Caudate nucleus (tissue), 63 donors: ENCODE measurements at places on chromosomes 11 and 22.

DNA sequence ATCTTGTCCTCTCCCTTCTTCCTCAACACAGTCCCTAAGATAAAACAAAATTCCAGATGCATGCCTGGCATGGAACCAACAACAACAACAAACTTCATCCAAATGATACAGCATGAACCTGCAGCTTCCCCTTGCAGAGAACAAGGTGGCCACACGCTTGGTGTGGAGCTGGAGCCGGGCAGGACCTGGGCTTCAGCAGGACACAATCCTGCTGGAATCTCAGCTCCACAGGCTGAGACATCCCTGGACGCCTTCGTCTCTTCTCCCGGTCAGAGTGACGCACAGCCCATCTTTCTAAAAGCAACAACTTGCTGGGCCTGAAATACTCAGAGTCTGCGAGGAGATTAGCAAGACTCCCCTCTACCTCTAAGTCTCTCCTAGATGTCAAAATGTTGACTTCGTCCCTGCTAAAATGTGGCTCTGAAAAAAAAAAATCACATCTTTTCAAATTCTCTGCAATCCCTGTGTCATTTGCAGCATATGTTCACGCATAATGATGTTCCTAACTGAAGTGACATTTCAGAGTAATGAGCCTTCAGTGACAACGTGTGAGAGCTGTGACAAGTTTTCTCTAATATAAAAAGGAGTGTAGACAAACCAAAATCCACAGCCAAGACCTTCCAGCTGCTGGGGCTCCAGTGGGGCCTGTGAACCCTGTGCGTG, 1232.3 kb downstream of the TBC1D22A start:
- no peak for DNase-seq

DNA sequence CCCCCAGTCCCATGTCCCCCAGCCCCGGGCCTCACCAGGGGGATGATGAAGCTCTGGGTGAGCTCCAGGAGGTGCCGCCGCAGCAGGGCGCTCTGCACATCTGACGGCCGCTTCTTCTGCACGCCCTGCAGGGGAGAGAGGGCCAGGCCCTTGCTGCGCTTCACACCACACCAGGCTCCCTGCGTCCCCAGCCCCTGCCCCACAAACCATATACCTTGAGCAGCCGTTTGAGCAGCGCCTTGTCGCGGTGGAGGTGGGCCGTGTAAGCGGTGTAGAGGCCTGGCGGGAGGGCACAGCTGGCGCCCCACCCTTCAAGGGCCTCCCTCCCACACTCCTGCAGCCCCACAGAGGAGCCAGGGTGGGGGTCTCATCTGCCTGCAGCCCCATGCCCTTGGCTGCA, 6.2 kb upstream of the PLXNB2 start:
- DNase-seq: no peak

DNA sequence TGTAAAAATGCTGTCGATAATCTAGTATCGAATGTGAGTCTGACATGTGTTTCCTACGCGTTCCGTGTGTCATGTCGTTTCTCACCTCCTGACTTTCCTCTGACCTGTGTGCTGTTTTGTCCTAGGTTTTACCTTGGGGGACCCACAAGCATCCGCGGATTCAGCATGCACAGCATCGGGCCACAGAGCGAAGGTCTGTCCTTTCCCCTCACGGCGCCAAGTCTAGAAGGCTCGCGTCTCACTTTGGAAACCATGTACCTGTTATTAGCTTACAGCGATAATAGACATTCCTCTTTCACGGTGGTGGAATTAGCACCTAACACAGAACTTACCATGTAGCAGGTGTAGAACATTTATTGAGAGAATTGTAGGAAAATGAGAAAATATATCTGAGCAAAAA, 28.6 kb downstream of the SAMM50 start:
- DNase-seq: no peak

- DNase-seq: no peak
Measured at GRCh38 chr11:92917927-92918326, 51.5 kb upstream of the MTNR1B start.

GRCh38 chr11:64799623-64800302, 3.3 kb downstream of the MAP4K2 start:
- no peak for DNase-seq

GRCh38 chr11:64453466-64453865, 94.5 kb downstream of the RPS6KA4 start:
- no peak for DNase-seq

- DNase-seq: no peak
Measured at GRCh38 chr11:60064111-60064510, 7.6 kb downstream of the MS4A3 start.

- DNase-seq: no peak
Measured at GRCh38 chr22:39917197-39917643, 16.3 kb downstream of the GRAP2 start.

DNA sequence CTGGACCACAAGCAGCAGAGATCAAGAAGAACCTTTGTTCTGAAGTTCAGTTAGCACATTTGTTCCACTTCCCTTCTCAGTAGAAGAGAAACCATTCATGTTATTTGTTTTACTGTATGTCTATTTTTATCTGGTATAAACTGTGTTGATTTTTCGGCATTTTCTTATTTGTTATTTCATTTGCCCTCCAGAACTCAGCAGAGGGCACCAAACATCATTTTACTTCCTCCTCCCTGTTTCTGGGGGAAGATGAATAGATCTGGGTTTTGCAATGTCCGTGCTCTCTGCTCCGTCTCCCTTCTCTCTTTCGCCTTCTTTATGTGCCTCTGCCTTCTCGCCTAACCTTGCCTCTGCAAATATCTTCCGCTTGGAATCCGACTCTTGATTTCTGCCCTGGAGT, 366.9 kb downstream of the NTM start:
- DNase-seq: no peak

DNA sequence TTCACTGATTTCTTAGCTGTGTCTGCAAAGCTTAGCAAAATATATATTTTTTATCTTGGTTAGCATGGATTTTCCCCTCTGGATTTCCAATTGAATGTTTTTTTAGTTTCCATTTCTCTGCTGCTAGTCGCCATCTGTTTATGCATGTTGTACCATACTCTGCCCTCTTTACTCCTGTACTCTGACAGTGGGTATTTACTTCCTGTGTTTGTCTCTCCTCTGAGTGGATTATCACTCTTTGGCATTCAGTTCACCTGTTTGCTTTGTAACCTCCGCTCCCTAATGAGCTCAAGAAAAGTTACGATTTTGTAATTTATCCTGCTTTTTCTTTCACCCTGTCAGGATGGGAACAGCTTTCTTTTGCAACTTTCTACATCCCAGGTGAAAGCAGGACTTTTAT, 59.1 kb downstream of the PDHX start:
- DNase-seq: no peak

DNA sequence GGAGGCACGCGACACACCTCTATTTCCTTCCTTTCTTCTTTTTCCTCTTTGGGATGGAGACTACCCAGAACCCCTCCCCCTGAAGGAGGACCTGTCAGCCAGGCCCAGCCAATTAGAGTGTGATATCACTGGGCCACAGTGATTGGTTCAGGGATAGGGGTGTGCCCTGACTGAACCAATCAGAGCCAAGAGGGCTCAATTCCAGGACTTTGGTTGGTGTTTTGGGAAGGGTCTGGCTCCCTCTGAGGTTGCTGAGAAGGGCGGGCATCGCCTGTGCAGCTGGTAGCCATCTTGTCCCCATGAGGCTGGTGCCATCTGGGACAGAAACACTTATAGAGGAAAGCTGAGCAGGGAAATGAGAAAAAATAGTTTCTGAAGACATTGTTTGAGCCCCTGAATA, 71.4 kb downstream of the CHST1 start:
- DNase-seq: no peak

DNA sequence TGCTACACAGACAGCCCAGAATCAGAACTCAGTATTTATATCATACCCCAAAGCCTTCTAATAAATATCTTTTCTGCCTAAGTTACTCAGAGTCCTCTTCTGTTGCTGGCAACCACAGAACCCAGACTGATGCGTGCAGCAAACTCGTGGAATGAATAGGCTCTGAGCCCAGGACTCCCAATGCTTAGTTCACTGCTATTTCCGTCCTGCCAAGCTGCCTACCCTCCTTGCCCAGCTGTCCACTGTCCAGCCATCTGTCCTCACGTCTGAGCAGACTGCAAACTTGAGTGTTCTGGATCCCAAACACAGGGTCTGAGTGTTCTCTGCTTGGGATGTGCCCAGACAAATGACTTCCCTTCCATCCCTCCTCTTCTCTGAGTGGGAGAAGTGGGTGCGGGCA, 19.4 kb downstream of the PTPN5 start:
- no peak for DNase-seq

GRCh38 chr11:23729088-23729487, 767.8 kb upstream of the LUZP2 start:
- no peak for DNase-seq

- no peak for DNase-seq
Measured at GRCh38 chr11:46778416-46778815, 59.4 kb downstream of the F2 start.

DNA sequence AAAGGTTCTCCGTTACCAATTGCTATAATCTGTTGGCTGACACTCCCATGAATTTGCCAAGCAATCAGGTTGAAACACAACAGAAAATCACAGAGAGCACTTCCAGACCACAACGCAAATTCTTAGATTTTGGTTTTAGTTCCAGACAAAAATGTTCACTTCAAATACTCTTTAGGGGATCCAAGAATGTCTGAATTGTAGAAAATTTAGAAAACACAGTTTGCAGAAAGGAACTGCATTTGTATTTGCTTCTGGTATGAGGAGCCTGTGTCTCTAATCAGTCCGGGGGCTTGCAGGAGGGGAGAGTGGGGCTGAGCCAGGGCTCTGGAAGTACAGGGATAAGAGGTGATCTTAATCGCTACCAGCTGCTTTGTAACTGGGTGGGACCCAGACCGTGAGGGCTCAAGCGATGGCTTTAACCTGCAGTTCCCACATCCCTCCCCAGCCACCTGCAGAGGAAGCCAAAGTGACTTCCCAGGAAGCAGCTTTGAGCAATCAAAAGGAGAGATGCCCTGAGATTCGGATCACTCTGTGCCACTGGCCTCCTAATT, 18.7 kb downstream of the SCUBE2 start:
- DNase-seq: no peak

DNA sequence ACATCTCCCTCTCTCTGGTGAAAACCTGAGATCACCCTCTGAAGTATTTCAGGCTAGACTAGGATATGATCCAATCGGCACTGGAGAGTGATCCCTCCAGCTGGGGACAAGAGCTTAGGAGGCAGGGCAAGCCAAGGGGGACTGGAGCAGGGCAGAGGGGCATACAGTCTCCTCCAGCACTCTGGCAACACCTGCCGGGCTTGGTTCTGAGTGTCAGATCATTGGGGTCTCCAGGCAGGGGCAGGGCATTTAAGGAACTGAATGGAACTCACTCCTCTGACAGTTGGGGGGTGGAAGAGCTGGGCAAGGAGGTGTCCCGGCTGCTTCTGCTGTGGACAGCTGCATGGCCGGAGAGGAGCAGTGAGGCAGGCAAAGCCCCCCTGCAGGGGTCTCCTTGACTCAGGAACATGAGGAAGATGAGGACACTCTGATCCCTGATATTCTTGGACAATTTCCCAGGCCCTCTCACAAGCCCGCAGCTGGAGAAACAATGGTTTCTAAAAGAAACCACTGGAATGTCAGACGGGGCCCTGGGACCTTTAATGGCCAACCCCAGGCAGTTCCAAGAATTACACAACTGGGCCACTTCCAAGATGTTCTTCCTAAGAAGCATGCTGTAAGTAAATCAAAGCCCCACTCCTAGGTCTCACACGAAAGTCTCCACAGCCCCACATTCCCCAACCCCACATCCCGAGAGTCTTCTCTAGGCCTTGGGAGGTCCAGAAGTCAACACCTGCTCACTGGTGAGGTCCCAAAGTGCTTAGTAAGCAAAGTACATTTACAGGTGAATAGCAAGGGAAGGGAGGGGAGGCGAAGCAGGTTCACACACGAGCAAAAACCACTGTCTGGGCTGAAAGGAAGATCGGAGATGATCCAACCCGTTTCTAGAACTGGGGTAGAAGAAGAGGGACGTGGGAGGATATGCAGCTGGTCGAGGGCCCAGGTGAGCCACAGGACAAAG, 1.2 kb upstream of the CCDC86 start:
- DNase-seq: no peak

GRCh38 chr11:116613206-116613875, 159.4 kb downstream of the BUD13 start:
- DNase-seq: no peak

GRCh38 chr11:83493917-83494316, 207.8 kb upstream of the CCDC90B start:
- DNase-seq: no peak
